ENCODE measurements at places on chromosomes 1 and 21.

- peak; percentile 67 for DNase-seq
Measured at GRCh38 chr1:1573843-1574720, 581 bp downstream of the SSU72 start.

GRCh38 chr1:117795190-117795589, 134.2 kb downstream of the GDAP2 start:
- DNase-seq = no peak

- DNase-seq = no peak
Measured at GRCh38 chr1:192158181-192158580, at the start of gene RGS18. Gene RGS18 (plus strand): TSS chr1:192158462. CDS start chr1:192158638, 176 bp downstream.

GRCh38 chr1:17045634-17046333, 8.0 kb downstream of the SDHB start:
- DNase-seq = no peak

DNA sequence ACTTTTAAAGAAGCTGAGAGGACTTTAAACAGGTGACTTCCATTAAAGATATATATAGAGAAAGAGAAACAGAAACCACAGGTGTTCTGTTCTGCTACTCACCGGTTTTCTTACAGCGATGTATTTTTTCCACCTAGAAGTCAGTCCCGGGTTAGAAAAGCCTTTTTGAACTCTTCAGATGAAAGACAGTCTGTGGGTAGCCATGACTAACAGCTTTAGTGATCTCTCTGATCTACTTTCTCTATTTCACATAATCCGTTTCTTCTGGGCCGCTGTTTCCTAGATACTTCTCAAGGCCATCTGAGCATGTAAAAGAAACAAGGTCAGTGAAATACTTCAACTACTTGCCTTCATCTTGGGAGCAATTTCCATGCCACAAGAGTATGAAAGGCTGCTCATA, 25.1 kb downstream of the WDR64 start:
- no peak for DNase-seq

DNA sequence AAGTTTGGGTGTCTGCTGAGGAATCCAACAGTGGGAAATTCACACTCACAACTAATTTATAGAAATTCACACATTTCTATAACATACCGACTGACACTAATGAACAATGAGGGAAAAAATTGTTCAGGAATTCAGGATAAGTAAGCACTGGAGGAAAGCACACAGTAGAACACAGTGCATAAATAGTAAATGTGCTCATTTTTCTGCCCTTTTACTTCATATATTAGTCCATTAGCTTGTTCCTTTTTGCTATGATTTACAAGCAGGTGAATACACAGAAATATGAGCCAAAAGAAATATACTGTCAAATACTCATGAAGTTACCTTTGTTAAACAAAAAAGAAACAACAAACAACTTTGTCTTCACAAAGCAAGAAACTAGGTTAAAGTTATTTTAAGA, 11.3 kb downstream of the NRIP1 start:
- DNase-seq = no peak

DNA sequence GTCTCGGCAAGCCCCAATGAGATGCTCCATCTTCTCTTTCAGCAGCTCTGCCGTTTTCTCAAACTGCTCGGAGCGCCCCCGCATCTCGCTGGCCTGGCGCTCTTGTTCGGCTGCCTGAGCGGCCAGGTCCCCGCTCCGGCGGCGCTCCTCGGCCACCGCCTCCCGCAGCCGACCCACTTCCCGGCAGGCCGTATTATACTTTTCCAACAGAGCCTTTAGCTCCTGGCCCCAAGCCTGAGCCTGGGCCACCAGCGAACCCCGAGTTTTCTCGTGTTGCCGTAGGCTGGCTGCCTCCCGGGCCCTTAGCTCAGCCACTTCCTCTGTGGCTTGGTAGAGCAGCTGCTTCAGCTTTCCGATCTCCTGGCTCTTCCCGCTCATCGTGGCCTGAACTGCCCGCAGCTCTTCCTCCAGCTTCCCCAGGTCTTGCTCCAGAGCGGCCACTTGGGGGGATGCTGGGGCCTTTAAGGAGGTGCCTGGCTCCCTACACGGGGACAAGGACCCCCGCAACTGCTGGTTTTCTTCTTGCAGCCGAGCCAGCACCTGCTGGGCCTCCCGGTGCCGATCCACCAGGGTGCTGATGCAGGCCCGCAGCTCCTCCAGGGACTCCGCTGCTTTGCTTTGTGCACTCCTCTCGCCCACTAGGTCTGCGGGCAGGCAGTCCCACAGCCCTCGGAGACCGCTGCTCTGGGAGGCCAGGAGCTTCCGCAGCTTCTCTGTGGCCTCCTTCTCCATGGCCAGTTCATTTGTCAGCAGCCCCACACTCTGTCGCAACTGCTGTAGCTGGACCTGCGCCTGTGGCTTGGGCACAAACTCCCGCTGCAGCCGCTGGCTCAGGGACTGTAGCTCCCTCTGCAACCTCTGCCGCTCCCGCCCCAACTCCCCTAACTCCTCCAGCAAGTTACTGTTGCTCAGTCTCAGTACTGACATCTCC, 13.4 kb upstream of the PIAS3 start:
- DNase-seq = peak; percentile 43

GRCh38 chr1:44033756-44034155, 2.5 kb upstream of the SLC6A9 start:
- DNase-seq = no peak

DNA sequence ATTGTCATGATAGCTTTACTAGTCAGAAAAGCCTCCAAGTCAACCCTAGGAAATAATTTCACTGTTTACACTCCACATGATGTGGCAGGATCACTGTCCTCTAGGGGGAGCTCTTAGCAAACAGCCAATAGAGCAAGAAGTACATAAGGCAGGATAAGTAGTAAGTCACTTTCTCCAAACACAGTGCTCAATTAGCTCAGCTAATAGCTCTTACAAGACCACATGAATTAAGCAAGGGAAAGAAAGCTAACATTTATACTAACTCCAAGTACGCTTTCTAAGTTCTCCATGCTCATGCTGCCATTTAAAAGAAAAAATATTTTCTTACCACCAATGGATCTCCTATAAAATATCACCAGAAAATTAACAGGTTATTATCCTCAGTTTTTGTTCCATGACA, 66.9 kb upstream of the LRIF1 start:
- peak; percentile 52 for DNase-seq

DNA sequence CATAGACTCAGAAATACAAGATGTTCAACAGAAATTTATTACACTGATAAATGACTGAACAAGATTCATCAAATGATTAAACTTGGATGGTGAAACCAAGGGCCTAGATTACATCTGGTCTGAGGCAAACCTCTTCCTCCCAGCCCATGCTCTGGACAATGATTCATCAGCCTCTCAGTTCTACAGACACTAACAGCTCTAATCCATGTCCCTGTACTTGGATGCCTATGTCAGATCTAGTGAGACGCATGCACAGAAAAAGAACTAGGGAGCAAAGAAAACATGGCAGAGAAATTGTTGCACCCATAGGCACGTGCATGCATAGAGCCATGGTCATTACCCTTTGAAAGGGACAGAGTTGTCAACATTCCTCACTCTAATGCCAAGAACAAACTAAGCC, 250.1 kb downstream of the KCNH1 start:
- DNase-seq = no peak

DNA sequence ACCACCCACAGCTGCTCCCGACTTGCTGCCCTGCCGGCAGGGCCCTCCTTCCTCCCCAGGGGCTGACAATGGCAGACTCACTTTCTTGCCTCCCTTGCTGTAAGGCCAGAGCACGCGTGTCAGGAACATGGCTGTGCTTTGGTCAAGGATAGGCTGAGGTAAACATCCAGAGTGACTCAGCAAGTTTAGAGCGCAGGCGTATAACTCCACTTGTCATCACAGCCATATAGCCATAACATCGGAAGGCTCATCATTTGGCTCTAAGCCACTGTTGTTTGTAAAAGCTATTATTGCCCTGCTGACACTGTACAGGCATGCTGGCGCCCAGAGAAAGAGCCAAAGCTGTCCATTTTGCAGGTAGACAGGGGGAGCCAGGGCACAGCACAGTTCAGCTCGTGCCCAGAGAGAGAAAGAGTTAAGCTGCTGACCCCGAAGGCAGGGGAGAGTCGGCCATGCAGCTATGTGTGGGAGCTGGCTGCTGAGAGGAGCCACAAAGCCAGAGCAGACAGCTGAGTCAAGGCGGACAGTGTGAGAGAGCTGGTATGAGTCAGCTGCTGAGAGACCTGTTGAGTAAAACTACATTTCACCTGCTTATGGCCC, 60.6 kb downstream of the GNG4 start:
- DNase-seq = no peak

- DNase-seq = no peak
Measured at GRCh38 chr1:201125800-201126199, 1.2 kb downstream of the ASCL5 start.

- DNase-seq = no peak
Measured at GRCh38 chr1:102751111-102751510, 357.2 kb downstream of the COL11A1 start.

DNA sequence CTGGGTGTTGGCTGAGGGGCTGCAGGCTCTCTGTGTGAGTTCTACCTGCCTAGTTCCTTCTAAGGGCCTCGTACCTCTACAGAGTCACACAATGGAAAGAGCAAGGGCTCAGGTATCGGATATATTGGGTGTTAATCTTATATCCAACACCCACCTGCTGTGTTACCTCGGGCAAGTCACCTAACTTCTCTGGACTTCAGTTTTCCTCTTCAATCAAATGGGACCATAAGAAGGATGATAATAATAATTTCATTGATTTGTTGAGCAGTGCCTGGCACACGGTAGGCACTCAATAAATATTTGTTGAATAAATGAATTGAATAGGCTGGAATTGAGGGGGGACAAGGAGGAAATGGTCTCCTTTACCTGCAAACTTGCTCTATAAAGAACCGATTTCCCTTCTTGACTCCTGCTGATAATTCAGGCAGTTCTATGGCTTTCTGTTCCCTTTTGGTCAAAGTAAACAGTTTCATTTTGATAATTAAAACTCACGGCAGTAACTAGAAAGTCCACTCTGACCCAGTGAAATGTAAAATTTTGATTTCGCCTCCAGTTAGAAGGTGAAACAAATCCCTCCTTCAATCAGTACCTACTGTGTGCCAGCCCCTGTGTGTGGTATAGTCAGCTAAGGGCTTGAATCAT, 16.5 kb upstream of the MAN1C1 start:
- no peak for DNase-seq

- no peak for DNase-seq
Measured at GRCh38 chr21:35988416-35989137, 71.7 kb downstream of the SETD4 start.

- no peak for DNase-seq
Measured at GRCh38 chr1:61184040-61184713, 101.8 kb downstream of the NFIA start.

- DNase-seq = no peak
Measured at GRCh38 chr1:55127827-55128343, 87.3 kb downstream of the USP24 start.

DNA sequence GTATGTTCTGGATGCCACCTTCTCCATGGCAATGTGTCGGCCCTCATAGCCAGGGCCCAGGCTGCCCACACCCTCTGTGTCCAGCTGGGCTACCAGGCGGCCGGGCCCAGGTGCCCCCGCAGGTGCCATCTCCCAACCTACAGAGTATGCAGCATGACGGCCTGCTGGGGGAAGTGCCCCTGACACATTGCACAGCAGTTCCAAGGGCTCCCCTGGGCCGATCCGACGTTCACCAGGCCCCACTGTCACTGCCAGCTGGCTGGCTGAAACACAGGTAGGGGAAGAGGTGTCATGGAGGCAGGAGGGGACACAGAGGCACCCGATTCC, 5.4 kb downstream of the IGSF8 start:
- no peak for DNase-seq

GRCh38 chr1:212915245-212916091, 34.9 kb upstream of the VASH2 start:
- DNase-seq = no peak

DNA sequence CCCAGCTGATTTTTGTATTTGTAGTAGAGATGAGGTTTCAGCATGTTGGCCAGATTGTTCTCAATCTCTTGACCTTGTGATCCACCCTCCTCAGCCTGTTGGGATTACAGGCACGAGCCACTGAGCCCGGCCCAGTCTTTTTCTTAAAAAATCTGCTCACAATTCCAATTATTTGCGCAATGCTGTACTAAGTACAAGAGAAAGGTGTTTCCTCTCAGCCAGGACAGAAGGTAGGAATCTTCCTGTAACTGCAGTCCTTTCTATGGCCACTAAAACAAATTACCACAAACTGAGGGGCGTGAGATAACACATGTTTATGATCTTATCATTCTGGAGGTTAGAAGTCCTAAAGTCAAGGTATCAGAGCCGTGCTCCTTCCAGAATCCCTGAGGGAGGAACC, 6.9 kb upstream of the CBR3 start:
- DNase-seq = no peak

- DNase-seq = no peak
Measured at GRCh38 chr1:239260842-239261241, 125.5 kb upstream of the CHRM3 start.

DNA sequence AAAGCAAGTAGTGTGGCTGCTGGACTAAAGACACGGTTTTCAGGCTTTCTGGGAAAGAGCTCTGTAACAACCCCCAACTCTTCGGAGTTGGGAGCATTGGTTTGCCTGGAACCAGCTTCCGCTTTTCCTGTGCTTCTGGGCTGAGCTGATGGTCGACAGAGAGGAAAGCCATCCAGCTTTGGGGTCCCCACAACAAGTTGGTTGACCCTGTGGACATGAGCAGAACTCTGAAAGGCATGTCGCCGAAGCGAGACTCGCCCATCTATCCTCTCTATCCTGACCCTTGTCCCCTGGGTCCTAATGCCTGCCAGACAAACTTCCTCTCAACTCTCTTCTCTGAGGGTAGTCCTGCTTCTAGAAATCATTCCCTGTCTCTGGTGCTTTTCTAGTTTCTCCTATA, 31.9 kb upstream of the FCGR2A start:
- no peak for DNase-seq

- DNase-seq = peak; percentile 72
Measured at GRCh38 chr1:155976062-155976912, 2.1 kb downstream of the ARHGEF2 start.

- no peak for DNase-seq
Measured at GRCh38 chr1:164223378-164223777, 335.6 kb upstream of the PBX1 start.

GRCh38 chr1:219379691-219380090, 206.0 kb downstream of the LYPLAL1 start:
- no peak for DNase-seq

GRCh38 chr1:150127868-150128267, 21.8 kb upstream of the PLEKHO1 start:
- DNase-seq = peak; percentile 68

- no peak for DNase-seq
Measured at GRCh38 chr1:22071511-22071910, 19.0 kb downstream of the CDC42 start.

DNA sequence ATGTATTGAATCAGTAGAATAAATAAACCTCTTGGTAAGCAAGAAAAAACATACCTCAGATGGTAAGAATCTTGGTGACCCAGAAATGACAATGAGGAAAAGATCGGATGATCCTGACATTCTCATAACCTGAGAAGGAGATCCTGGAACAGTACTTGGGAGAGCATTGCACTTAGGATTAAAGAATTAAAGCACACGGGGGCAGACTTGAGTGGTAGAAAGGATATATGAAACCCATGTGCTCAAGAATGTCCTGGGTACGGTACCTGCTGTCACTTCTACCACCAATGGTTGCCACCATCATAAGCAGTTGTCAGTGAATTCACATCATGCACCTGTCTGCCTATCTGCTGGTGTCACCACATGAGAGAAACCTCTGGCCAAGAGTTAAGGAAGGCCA, 108.9 kb upstream of the GJB5 start:
- DNase-seq = no peak

Measured in activated CD4-positive, alpha-beta T cell treated with anti-CD3 and anti-CD28 coated beads, Interleukin-2, amount 50 U/mL, for 48 hours (primary cell).